GM23248 (cell line): ENCODE measurements at places on chromosomes 12 and 14. TPM values are rescaled to one million over a fixed set of nuclear protein-coding genes. Genes with fewer than 3 reads are reported as not detected.

DNA sequence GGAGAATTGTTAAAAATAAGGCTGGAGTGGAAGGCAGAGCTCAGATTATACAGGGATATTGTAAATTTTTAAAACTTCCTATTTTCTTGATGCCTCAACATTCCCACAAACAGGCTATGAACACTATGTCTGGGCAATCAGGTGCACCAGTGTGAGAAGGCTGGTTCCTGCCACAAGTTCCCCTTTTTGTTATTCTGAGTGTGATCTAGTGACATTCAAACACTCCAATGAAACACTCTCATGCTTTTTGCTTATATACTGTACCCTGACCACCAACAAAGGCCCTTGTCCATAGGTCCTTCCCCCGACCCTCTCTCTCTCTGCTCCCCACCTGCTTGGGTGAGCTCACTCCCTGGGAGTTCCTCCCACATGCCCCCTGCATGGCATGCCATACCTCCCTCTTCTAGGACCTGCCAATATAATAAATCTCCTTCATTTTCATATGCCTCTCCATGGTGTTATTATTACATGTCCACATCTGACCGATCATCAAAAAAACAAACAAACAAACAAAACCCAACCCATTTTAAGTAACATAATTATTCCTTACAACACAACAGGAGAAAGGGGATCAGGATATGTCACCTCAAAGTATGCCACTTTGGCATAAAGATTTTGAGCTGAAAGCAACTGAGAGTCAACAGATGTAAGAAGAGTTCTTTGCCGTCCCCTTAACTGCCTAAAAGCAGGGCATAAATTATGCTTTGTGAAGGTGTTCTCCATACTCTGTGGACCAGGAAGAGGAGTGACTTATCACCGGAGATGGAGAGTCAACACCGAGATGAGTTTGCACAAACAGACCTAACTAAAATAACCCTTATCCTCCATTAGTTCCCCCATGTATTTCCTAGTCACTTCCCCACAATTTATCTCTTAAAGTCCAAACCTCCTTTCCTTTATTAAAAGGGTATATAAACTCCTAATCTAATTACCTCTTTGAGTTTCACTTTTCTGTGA lies 42.5 kb upstream of the CATSPERB start:
- DNase-seq, result no peak

DNA sequence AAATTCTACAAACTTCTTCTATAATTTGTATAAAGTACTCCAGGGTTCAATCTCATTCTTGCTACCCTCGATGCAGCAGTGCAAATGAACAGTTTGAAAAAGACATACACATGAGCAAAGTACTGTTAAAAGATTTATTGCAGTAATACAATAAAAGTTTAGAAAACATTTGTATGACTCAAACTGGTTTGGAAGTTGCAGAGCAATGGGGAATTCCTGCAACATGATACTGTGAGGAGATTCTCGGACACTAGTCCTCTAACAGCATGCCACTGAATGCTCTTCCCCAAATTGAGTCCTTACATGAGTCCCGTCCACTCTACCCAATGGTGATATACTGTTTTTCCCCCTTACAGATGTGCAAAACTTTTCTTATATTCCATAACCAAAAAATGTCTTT lies 45.4 kb downstream of the ATG14 start:
- peak; percentile 81 for DNase-seq

DNA sequence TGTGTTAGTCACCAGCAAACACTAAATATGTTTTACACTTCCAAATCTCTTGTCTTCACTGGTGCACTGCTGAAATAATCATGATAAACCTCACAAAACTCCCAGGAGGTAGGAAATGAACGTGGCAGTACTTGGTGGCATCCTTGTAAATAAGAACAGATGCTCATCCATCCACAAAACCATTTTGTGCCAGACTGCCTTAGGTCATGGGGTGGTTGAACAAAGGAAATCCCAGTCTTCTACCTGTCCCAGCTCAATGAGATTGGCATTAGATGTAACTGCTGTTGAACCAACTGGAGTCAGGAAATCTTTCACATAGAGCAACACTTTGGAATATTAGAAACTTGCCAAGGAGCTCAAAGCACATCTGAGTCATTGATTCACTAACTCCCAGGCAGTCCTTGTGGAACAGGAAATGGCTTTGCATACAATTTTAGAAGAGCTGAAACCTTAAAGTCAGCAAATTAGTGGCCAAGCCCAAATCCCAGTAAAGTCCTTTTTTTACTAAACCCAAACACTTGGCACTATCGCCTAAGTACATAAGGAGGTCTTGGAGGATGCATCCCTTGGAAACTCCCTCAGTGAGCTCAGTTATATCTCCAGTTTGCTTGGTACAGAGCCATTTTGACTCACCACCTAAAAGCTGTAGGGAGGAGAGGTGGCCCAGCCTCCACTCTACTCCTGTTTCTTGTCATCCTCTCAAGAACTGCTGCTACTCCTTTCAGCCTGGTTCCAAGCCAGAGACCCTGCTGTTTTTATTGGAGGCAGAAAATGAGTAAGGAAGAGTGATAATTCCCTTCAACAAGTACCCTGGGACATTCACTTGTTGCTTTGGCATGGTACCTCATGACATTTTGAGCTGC lies 208.0 kb downstream of the NOVA1 start:
- peak; percentile 80 for DNase-seq

DNA sequence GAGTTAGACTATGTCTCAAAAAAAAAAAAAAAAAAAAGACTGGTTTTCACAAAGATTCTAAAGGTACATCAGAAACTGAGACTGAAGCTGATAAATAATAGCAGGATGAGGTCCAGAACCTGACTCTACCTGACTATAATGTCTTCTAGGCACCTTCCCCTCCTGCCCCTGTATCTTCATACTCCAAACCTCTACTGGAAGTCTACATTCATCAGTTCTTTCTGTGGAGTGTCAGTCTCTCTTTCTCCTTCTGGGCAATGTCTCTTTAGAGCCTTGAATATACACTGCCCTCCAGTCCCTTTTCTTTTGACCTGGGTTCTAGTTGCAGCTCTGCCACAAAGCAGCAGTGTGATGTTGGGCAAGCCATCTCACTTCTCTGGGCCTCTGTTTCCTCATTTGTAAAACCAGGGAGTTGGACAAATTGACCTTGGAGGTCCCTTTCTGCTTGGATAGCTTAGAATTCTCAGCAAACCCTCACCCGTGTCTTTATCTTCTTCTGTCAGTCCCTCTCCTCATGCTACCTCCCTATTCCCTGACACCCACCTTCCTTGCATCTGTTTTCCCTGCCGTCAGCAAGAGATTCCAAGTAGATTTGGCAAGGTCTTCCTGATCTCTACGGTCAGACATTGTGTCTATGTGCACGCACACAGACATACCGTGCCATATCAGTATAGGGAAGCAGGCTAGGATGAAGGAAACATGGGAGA lies 4.3 kb downstream of the NFE2 start:
- DNase-seq, result no peak

DNAI7 gene
- polyA plus RNA-seq, result 0.25 TPM in 1 of 2 replicates, not detected in the other

DNA sequence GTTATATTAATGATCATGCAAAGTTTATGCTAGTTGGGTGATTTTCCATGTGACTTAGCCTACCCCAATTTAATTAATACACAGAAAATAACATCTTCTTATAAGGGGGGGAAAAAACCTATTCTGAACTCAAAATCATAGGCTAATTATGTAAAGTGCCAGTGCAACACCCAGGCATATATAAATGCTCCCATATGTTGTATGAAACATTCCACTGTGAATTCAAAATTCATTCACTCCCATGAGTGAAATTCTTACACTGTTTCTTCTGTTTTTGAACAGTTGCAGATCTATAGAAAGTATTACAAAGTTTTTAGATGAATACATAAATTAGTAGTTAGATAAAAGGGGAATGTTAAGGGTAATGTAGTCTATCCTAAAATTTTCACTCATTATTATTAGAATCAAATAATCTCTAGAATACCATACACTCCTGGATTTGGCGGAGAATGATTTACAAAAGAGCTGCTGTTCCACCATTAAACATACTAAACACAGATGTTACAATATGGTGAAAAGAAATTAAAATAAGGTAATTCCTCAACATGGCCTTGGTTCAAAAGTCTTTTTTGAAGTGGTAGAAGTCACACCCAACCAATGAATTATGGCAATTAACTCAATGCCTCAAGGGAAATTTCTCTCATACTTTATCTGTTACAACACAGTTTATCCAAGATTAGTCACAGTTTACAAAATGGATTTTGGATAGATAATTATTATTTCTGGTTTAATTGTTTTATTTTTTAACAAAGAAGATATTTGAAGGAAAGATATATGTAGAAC lies 454.1 kb upstream of the FLRT2 start:
- DNase-seq, result no peak

- DNase-seq, result peak; percentile 32
Measured at GRCh38 chr14:87049950-87050349, 943.0 kb downstream of the GALC start.

KERA gene
- polyA plus RNA-seq, result not detected in 2 replicates

DNA sequence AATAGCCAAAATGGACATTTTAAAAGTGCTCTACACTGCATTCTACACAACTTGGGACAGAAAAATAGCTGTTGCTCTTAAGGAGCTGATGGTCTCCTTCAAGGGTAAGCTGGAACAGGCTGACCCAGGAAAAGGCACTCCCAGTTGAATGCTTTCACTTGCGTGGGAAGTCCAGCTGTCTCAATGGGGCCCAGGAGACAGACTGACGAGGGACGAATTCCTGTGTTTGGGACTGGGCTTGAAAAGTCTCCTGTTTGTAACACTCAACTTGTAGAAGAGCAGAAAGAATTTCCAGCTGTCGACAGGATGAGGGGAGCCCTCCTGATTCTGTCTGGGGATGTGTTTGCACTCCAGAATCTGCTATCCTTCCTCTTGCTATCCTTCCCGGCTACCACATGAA lies 180.8 kb downstream of the ZFP36L1 start:
- peak; percentile 33 for DNase-seq

DNA sequence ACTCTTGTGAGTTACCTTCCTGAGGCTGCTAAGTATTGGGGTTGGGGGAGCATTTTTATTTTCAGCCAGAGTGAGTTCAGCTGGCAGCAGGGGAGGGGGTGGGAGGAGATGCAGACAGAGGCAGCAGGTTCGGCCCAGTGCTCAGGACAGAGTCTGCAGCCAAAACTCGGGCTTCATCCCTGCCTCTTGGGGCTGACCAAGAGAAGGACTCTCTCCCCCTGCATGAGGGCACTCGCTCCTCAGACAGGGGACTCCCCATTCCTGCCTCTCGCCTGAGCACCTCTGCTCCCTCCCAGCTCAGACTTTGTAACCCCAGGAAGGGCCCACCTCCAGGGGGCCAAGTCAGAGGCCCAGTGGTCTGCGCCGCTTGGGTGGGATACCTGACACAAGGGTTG lies 1.1 kb upstream of the AKT1 start:
- DNase-seq, result no peak

- DNase-seq, result no peak
Measured at GRCh38 chr12:52607314-52607713, 6.1 kb upstream of the KRT72 start.

KRT78 gene
- polyA plus RNA-seq, result not detected in 2 replicates

CCNB1IP1 gene
- 12.4 and 13.5 TPM in 2 replicates for polyA plus RNA-seq

IL31 gene
- not detected in 2 replicates for polyA plus RNA-seq

KTN1 gene
- polyA plus RNA-seq, result 204 and 225 TPM in 2 replicates

DNA sequence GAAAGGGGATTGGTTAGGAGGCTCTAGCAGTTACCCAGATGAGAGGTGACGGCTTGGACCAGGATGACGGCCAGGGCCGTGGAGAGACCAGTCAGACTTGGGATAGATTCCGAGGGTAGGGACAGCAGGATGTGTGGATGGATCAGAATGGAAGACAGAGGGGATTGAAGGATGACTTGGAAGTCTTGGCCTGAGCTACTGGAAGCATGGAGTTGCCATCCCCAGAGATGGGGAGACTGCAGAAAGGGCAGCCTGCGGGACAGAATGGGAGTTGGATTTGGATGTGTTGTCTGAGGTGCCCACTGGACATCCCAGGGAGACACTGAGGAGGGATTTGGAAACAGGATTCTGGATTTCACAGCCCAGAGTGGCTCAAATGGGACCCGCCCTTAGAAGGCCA lies 102.3 kb downstream of the CALM1 start:
- DNase-seq, result no peak

GRCh38 chr14:74290415-74290814 lies 12.3 kb downstream of the ABCD4 start:
- DNase-seq, result peak; percentile 34

DNA sequence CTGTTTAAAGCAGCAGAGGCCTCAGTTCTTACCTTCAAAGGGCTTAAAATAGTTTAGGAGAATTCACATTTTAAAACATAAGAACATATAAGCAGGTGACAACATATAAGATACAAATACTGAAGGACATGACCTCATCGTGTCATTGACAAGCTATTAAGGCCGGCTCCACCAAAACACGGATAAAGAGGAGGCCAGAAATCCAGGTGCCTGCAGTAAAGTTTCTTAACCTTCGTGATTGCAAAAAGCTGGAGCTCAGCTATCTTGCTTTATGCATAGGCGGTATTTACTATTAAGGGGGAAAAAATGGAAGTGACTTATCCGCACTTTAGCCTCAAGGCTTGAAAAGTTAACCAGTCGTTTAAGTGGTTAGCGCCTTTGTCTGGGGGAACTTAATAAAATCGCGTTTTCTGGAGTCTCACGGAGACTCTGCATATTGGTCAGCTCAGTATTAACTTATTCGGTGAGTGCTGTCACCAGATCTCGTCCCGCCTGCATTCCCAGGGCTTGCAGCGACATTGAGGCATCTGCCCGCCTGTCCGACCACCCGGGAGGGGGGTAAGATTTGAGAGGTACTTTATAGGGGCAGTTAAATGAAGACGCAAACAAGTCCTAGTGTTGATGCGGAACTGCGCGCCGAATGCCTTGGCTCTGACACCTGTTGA lies 1.1 kb upstream of the SP1 start:
- no peak for DNase-seq

KCNMB4 gene
- polyA plus RNA-seq, result 1.2 and 1.7 TPM in 2 replicates

RPL36AL gene
- polyA plus RNA-seq, result 240 and 253 TPM in 2 replicates

DNA sequence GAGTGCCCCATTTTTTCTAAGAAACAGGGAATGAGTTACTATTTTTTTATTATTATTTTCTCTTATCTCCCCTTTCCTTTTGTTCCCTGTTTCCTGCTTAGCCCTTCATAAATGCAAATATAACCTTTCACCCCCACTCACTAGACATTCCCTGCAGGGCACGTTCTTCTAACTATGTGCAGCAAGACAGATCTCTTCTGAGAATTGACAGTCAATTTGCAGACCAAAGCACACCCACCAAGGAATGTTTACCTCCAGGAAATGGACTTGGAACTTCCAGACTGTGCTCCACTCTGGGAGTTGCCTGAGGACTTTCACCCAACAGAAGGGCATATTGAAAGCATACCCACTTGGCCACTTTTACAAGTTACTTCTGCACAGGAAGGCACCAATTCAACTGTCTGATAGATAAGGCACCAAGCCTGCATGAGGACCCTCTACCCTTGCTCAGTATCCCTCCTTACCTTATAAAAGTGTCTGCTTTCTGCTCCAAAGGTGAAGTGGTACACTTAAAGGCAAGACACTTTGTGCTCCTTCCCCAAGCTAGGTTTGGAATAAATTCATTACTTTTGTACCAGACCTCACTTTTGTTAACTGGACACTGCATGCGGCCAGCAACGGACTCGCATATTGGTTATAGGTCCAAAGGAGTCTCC lies 6.5 kb downstream of the TAS2R19 start:
- DNase-seq, result no peak

DNA sequence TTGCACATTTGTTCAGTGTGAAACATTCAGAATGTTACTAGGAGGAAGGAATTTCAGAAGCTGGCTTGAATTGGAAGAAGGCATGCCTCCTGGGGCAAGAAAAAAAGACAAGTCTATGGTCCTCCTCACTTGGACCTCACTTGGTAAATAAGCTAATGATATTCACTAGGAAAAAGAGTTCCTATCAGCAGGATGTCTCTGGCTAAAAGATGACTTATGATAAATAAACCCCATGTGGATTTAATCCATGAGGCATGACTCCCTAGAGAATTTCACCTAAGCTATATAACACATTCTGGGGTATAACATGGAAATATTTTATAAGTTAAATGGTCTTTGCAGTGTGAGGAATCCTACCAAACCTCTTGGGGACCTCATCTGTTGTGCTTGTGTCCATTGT lies 199.9 kb downstream of the LRIG3 start:
- peak; percentile 10 for DNase-seq

TAMALIN gene
- polyA plus RNA-seq, result not detected in 2 replicates
